ENCODE measurements at places on chromosomes 2 and 18.

GRCh38 chr2:134522496-134523455 is 196.0 kb downstream of the TMEM163 start:
- DNase-seq, result no peak

- DNase-seq, result no peak
Measured at GRCh38 chr2:198371329-198371728, 566.9 kb downstream of the PLCL1 start.

DNA sequence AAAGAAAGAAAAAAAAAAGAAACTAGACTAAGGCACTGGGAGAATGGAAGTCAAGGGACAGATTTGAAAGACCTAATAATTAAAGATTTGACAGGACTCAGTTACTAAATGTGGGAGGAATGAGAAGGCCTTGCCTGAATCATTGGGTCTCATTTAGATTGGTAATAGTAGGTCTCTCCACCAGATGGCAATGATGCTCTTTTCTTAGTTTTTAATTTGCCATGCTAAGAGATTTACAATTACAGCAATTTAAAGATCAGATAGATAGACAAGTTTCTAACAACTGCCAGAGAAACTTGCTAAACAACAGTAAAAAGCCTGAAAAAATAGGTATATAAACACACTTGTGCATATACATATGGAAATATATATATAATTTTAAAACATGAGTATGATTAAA is 153.0 kb downstream of the TMEM247 start:
- no peak for DNase-seq

- no peak for DNase-seq
Measured at GRCh38 chr2:27627963-27628766, 647 bp downstream of the CCDC121 start.

DNA sequence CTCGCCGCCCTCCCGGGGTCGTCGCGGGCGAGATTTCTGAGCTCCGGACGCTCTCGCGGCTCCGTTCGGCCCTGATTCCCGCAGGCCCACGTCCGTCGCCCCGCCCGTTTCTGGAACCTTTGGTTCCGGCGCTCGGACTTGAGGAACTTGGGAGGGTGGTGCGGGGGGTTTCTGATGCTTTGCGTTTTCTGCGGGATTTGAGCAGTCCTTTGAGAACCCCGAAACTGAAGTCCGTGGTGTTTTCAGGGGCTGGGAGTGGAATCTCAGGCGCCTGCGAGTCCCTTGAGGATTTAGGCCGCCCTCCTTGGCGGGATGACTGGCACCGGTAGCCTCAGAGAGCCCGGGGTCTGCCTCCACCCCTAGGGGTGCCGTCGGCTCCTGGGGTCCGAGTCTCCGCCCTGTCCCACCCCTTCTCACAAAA is 336 bp downstream of the THNSL2 start:
- no peak for DNase-seq

DNA sequence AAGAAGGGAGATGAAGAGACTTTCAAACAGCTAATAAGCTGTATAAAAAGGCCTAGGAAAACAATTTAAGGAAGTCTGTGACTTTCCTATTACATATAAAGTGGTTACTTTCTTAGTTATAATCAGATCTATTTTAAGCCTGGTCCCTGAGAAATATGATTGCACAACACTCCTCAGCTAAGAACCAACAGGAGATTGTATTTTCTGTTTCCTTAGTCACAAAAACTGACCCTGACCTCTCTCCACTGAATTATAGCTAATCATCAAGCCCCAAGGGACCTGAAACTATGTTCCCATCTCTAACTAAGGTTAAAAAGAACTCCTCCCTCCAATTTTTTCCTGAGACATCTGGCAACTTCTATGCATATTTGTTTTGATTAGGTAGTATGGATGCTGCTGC is 106.9 kb downstream of the ROCK1 start:
- DNase-seq, result no peak

GRCh38 chr2:175805442-175806124 is 196.5 kb downstream of the LNPK start:
- no peak for DNase-seq

GRCh38 chr2:29724282-29724681 is 197.1 kb downstream of the ALK start:
- no peak for DNase-seq

- no peak for DNase-seq
Measured at GRCh38 chr18:47215554-47216138, 35.8 kb downstream of the SKOR2 start.

- no peak for DNase-seq
Measured at GRCh38 chr2:172937884-172938712, 137.5 kb upstream of the MAP3K20 start.

DNA sequence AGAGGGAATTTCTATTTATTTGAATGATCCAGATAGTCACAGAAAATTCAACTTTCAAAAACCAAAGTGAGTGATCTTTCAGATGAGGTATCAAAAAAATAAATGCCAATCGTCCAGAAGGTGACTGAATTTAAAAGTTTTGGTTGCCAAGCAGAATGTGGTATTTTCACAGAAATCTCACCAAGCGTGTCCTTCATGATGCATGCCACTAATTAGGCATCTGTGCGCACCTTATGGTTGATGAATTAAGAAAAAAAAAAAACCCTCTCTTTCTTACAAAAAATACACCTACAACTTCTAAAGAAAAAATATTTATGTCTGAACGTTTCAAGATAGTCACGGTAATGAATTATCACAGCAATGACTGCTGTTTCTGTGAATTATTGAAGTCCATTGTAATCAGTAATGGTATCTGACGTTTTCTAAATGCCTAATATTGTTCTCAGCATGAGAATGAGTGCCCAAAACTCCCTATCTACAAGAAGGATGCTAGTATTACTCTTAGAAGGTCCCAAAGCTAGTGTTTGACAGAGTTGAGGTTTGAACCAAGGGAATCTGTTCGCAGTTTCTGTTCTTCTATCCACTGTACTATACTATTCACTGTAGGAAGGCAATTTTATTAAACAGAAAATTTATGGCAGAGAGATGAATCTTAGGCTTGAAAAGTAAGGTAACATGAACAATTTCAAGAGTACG is 219.6 kb upstream of the NETO1 start:
- no peak for DNase-seq

GRCh38 chr18:13241083-13241892 is 22.7 kb downstream of the LDLRAD4 start:
- no peak for DNase-seq

DNA sequence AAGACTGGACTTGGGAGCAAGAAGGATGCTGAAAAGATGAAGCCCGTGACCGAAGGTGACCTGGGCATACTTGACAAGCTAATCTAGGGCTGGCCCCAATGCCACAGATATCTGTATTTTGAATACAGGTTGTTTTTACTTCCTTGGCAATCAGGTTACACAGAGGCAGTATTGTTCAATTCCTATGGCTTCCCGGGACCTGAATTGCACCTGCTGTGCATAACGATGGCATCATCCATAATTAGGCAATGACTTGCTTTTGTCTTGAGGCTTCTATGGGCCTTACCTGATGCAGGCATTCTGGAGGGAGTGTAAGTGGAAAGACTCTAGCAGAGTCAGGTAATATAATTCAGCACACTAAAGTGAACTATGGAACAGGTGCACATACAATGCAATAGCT is 60.6 kb upstream of the CUL3 start:
- DNase-seq, result no peak

GRCh38 chr2:145682546-145683157 is 1162.7 kb upstream of the ZEB2 start:
- no peak for DNase-seq

- DNase-seq, result no peak
Measured at GRCh38 chr2:119424284-119425118, 7.2 kb upstream of the TMEM37 start.

DNA sequence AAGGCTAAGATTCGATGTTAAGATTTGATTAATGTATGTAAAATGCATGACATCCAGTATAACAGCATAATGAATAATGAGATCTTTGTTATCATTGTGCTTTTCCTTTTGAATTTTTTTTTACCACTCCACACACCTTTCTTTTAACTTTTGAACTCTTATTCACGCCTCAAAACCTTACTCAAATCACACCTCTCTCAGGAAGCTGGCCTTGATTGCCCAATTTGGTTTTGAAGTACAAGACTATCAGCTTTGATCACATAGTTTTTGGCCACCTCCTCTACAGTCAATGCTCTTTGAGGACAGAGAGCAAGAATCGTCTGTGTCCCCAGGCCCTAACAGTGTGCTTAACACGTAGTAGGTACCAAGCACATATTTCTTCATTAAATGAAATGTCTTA is 29.9 kb upstream of the SLC9A2 start:
- DNase-seq, result no peak

GRCh38 chr2:133794114-133794513 is 225.9 kb upstream of the NCKAP5 start:
- no peak for DNase-seq

GRCh38 chr2:26182441-26182840 is 9.6 kb downstream of the GAREM2 start:
- DNase-seq, result no peak

All from stimulated activated CD8-positive, alpha-beta memory T cell treated with anti-CD3 and anti-CD28 coated beads, Interleukin-4, amount 100 ng/mL, for 4 hours (primary cell).